ENCODE measurements at places on chromosomes 3 and 15. TPM values are rescaled to one million over a fixed set of nuclear protein-coding genes. Genes with fewer than 3 reads are reported as not detected.

The LRTM1 gene
- total RNA-seq, result not detected

The RGMA gene
- 19.7 TPM for total RNA-seq

The CACNA2D2 gene
- total RNA-seq, result 14.9 TPM

The GOLGA8K gene
- total RNA-seq, result not detected

The GPD1L gene
- total RNA-seq, result 3.5 TPM

The ECE2 gene
- total RNA-seq, result 0.11 TPM

The STARD9 gene
- total RNA-seq, result 1.5 TPM

The TNFSF10 gene
- not detected for total RNA-seq

The DUOX1 gene
- total RNA-seq, result 1.9 TPM

The CAMK2N2 gene
- total RNA-seq, result 2.5 TPM

DNA sequence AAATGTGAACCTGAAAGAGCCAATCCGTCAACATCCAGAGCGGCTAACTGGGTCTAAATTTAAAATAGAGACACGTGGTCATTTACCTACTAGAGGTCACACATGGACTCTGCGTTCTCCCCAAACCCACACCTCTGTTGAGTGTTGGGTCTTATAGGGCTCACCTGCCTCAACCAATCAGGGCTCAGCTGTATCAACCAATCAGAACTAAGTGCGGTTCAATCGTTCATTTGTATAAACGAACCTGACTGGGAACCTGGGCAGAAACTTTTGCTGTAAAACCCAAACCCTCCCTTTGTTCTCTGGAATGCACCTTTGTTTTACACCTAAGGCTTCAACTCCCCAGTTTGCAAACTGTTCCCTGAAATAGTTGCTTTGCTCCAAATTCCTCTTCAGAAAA lies 8.9 kb downstream of the DNAAF4 start:
- no peak for DNase-seq

- DNase-seq, result peak; percentile 80
These were observed 133.2 kb downstream of the CHSY1 start for GRCh38 chr15:101118615-101119014.

- no peak for DNase-seq
These were observed 141.6 kb downstream of the THRB start for GRCh38 chr3:24352893-24353553.

- DNase-seq, result no peak
These were observed 330.9 kb upstream of the THBS1 start for GRCh38 chr15:39250001-39250400.

GRCh38 chr3:139120086-139121056 lies 75.7 kb upstream of the PRR23C start:
- peak; percentile 45 for DNase-seq

GRCh38 chr15:26893351-26894065 lies 26.6 kb downstream of the GABRA5 start:
- peak; percentile 41 for DNase-seq

DNA sequence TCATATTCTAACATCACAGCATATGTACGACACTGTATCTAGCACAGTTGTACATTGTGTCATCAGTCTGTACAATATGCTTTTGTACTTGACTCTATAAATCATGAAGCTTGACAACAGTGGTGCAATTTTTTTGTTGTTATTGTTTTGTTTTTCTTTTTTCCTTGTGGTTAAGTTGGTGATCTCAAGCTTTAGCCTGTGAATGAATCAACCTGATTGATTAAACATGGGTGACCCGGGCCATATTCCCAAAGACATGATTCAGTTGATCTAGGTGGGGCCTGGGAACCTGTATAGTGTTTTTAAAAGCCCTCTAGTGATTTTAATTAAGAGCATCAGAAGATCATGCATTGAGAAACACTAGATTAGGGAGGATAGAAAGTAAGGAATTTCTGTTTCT lies 101.8 kb upstream of the AADACL2 start:
- no peak for DNase-seq

- DNase-seq, result no peak
These were observed 176.8 kb downstream of the NECTIN3 start for GRCh38 chr3:111248406-111248805.

GRCh38 chr15:40847223-40847961 lies 3.5 kb downstream of the SPINT1 start:
- DNase-seq, result peak; percentile 79

DNA sequence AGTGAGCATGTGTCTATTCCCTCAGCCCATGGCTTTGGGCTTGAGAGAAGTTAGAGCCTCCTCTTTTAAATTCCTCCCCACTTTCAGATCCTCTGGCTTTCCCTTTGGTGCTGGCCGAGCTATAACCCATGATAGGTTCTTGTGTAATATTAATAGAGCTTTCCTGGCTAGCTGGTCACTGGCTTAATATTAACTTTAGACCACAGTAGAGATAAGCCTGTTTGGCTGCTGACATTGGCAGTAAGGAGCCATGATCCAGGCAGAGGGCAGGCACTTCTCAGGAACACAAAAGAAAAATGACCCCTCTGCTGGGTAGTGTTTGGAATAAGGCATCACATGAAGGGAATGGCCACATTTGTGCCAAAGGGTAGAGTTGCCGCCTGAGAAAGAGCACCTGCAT lies 65.4 kb upstream of the UMPS start:
- DNase-seq, result no peak

DNA sequence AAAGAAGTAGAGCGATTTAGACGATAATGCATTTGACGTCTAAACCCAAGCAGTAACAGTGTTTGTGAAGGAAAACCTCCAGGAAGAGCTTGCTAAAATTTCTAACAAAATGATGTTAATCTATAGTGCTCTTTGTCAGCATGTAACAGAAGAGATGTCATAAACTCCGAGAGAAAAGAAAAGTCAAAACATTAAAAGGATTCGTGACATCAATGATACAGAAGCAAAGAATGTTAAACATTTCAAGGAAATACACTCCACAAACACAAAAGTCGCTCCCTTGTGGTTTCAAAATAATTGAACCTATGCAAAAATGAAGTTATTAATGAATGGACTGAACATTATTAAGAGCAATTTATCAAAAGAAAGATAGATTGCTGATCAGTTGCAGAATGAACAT lies 27.9 kb downstream of the AADAC start:
- DNase-seq, result no peak

DNA sequence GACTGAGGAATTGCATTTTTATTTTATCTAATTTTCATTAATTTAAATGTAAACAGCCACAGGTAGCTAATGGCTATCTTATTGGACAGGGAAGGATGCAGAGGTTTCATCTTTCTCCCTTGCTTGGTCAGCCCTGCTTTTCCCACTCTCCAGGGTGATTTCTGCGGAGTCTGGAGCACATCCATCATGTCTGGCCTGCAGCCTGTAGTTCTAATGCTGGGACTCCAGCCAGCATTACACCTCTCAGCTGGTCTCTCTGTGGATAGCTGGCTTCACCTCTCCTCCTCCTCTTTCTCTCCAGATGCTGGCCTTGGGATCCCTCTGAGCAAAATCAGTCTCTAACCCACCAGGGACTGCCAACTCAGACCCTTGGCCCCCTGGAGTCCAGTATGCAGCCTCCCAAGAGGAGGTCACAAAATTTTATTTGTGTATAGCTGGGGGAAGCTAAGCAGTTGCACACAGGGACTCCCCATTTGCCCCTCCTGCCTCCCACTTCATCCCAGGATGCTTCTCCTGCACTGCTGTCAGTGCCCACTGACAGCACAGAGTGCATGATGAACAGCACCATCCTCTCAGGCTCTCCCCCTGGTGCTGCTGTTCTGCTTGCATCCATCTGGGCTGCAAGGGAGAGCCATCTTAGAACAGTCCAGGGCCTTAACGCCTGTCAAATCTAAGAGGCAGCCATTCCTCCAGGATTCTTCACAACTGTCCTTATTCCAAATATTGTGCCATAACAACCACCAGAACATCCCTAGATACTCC lies 1.7 kb downstream of the BFSP2 start:
- no peak for DNase-seq

DNA sequence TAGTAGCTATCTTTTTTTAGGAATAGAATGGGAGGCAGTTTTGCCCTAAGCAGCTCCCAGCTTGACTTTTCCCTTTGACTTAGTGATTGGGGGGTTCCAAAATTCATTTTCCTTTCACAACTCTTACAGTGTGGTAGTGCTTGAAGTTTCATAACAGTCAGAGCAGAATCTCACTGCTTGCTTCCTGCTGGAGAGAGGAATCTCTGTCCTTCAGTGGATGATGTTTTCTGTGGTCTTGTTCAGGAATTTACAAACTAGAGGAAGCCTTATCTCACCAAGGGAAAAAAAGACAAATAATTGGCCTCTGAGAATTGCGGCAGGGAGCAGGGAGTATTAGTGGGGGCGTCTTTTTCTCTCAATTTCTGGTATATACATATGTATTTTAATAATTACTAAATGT lies 326.6 kb upstream of the C2CD4B start:
- no peak for DNase-seq

- no peak for DNase-seq
These were observed 4.8 kb upstream of the AVEN start for GRCh38 chr15:34043813-34044212.

DNA sequence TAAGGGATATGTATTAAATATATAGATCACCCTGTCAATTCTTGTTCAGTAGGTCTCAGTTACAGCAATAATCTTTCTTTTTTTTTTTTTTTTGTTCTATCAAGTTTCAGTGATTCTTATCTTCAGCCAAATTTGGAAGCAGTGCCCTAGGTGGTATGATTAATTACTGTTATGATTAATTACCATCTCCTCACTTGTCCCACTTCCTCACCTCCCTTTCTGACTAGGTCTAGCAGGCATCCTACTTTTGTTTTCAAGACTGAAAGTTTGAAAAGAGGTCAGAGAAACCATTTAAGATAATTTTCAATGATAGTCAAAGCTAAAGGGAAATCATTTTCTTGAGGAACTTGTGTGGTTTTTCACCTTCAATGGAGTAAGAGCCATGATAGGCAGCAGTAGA lies 144.0 kb upstream of the CNTN4 start:
- no peak for DNase-seq

- no peak for DNase-seq
These were observed 206.5 kb downstream of the DTWD1 start for GRCh38 chr15:49827311-49827710.

- no peak for DNase-seq
These were observed 262.7 kb downstream of the CHL1 start for GRCh38 chr3:459311-459670.

- no peak for DNase-seq
These were observed 192.1 kb downstream of the RORA start for GRCh38 chr15:61037031-61037430.

GRCh38 chr15:78049691-78050440 lies 27.6 kb downstream of the TBC1D2B start:
- DNase-seq, result no peak

GRCh38 chr3:156688632-156689452 lies 14.5 kb downstream of the TIPARP start:
- DNase-seq, result no peak

GRCh38 chr3:38634111-38634510 lies 15.4 kb downstream of the SCN5A start:
- DNase-seq, result peak; percentile 80

DNA sequence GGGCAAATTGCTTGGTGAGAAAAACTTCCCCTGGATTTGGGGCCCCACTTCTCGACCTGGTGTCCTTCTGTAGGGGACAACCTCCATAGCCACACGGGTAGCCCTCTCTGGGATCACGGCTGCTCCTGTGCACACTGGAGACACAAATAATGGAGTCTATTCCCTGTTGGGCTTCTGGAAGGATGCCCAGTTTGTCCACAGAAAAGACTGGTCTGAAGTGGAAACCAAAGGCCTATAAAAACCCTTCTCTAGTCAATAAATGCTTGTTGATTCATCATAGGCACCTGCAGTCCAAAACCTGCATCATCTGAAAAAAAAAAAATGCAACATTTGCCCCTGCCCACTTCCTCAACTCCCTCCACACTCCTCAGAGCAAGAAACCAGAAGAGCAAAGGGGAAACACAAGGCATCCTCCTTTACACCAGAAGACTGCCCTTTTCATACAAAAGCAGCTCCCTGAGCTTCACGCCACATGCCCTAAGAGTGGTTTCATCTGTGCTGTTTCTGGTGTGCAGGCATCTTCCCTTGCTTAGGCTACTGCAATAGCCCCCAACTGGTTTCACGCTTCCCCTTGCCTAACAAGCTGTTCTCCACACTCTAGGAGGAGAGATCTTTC lies 36.3 kb downstream of the SRGAP3 start:
- DNase-seq, result no peak

DNA sequence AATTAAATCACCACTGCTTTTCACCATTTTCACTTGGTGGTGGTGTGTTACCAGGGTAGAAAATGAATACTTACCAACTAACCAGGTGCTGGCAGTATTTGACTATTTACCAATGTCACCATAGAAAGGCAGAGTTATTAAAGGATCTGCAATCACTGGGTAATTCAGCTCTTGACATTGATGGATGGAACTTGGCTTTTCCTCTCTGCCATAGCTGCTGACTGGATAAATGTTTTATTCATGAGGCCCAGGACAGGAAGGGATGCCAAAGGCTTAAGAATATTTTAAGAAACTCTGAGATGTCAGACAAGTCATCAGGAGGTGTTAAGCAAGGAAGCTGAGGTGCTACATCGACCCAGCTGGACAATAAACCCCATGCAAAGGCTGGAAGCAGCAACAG lies 495.5 kb upstream of the CFAP20DC start:
- DNase-seq, result no peak

DNA sequence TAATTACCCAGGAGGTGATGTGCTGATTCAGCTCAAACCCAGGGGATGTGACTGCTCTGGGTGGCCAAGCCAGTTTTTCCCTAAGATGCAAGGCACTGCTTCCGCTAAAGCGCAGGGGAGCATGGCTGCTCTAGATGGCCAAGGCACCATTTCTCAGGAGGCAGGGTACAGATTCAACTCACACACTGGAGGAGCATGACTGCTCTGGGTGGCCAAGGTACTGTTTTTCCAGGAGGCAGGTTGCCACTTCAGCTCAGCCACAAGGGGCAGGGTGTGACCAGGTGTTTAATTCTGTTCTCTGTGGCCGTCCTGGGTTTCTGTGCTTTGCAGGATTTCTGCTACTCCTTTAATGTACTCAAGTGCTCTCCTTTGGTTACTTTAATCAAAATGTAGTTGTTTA lies 659.3 kb upstream of the ARRDC4 start:
- DNase-seq, result peak; percentile 59

DNA sequence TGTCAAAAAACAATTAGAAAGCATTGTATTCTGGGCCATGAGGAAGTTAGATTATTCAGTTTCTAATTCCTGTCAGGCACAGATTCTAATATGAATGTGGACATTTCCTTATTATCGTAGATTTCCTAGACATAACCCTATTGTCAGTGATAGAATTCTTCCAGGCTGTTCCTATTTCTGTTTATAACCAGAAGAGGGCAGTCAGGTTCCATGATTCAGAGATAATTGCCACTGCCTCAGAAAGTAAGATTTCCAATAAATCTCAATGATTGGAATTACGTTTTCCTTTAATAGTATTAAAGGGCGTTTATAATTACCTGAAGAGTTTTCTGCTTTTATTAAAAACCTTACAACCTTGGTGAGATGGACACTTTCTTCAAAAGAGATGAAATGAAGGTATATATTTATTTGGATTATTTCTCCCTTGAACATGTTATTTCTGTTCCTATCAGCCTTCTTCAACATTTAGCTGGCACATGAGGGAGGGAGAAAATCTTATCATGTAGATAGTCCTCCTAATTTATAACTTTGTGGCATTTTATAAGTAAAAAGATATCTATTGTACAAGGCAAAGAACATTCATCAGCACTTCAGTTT lies 439.2 kb downstream of the MCTP2 start:
- DNase-seq, result no peak

Measured in endodermal cell (in vitro differentiated cells).